ENCODE measurements at places on chromosomes 7 and 10.

- DNase-seq, result no peak
Measured at GRCh38 chr10:71600849-71601248, 118.7 kb downstream of the C10orf105 start.

- DNase-seq, result no peak
Measured at GRCh38 chr7:38950309-38950708, 27.4 kb upstream of the POU6F2 start.

DNA sequence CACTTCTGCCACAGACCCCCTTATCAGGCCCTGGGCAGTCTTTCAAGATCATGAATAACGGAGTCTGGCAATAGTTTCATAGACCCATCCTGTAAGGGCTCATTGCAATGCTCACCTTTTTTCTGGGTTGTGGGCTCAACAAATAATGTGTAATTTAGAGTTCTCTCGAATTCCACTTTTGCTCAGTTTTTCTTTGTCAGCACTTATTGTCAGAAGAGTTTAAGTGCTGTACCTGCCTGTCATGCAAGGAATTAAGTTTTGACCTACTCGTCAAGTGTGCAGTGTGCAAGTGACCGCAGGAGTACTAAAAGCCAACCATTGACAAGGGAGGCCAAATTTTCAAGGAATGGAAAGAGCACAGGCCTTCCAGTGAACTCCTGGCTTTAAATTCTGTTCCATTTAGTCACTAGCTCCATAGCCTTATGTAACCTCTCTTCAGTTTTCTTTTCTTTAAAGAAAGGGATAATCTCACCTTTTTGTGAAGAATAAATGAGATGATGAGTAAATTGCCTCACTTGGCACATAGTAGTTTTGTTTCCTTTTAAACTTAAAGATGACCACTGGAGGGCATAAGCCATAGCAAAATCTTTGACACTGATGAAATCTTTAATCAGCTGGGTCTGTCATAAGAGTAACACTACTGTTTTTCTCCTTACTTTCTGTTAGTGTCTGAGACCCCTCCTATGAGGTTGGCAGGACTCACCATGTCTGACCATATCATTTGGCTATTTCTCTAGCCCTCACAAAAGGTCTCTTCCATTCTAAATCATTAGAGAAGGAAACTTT, 313.3 kb downstream of the TYW1 start:
- DNase-seq, result no peak

GRCh38 chr10:110426294-110427181, 71.2 kb upstream of the DUSP5 start:
- no peak for DNase-seq

- no peak for DNase-seq
Measured at GRCh38 chr7:1083729-1084657, 3.9 kb upstream of the GPER1 start.

DNA sequence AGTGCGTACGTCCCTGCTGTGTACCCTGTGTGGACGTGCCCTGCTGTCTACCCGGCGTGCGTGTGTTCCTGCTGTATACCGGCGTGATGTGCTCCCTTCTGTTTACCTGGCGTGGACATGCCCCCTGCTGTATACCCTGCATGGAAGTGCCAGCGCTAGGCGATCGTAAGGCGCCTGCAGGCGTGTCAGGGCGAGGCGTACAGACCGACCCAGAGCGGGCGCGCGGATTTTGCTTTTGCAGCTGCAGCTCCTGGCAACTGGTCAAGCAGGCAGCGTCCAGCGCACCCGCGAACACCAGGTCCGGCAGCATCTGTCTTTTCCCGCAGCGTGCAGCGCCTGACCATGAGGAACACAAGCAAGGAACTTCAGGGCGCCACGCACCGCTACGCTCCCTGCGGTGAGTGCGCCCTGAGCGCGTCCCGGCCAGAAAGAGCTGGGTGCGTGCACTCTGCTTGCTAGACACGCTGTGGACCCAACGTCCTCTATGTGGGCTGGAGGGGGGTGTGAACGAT, 680 bp downstream of the C7orf57 start:
- no peak for DNase-seq

GRCh38 chr10:123665491-123666286, 466 bp upstream of the GPR26 start:
- no peak for DNase-seq

GRCh38 chr7:15837306-15837950, 150.9 kb upstream of the MEOX2 start:
- no peak for DNase-seq

GRCh38 chr7:144049491-144049890, 743 bp downstream of the OR2A5 start:
- no peak for DNase-seq

Data from stimulated activated CD4-positive, alpha-beta T cell treated with anti-CD3 and anti-CD28 coated beads, Interleukin-4, amount 100 ng/mL, for 4 hours (primary cell).